NCI-H1930 (cell line): ENCODE measurements at places on chromosomes 5 and 9.

DNA sequence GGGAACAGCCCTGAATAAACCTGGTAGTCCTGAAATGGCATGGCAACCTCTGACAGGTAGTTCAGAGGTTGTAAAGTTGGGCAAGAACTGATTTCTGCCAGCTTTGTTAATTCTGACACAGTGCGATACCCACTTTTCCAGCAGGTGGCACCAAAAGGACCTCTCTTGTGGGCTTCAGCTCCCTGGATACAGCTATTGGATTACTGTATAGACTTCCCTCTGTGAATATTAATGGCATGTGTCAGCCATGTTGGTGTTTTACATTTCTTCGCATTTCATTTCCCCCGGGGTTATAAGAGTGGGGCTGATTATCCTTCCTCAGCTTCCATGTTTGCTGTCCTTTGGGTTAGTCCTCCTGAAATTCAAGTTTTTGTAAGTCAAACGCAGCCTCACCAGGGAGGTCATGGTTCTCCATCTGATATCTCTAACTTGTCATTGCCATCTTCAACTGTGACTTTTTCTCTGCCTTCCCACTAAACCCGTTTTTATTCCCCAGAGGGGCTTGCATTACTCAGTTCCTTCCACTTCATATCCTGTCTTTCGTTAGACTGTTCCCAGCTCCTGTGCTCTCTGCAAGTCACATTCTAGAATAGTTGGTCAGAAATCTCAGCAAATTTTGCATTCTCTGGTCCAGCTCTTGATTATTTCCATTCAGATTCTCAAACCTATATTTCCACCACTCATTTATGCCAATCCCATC, 135.6 kb downstream of the LIFR start:
- DNase-seq, result peak; percentile 57

DNA sequence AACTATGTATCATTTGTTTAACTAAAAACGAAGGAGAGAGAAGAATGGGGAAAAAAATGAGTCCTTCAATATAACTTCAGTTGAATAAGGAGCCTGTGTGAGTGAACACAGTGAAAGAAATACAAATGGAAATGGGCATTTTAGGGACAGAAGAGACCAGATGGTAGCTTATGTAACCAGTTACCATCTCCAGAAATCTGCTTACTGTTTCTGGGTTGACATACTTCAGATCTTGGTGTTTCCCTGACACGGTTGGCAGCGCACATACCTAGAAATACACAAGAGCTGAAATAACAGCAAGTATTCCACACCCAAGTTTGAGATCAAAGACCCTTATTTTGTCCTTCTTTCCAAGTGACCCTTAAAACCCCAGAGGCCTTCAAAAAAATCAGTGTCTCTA, 14.9 kb upstream of the GFRA3 start:
- DNase-seq, result no peak

DNA sequence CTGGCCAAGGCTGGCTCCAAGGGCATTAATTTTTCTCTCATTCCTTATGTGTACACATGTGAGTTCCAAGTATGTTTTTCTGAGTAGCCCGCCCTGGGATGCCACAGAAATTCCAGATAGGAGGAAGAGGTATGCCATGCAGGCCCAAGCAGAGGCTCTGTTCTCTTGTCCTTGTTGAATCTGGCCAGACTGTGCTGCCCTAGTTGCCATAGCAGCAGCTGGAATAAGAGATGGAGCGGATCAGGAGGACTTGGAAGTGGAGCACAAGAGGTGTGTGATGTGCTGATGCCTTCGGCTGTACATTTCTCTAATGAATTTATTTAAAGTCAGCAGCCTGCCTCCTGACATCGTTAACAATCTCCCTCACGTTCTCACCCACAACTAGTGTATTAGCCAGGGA, 235.6 kb upstream of the RPS23 start:
- DNase-seq, result no peak

GRCh38 chr9:5846501-5846921, 13.6 kb upstream of the ERMP1 start:
- no peak for DNase-seq

GRCh38 chr9:114592356-114592755, 4.8 kb downstream of the ATP6V1G1 start:
- DNase-seq, result no peak

DNA sequence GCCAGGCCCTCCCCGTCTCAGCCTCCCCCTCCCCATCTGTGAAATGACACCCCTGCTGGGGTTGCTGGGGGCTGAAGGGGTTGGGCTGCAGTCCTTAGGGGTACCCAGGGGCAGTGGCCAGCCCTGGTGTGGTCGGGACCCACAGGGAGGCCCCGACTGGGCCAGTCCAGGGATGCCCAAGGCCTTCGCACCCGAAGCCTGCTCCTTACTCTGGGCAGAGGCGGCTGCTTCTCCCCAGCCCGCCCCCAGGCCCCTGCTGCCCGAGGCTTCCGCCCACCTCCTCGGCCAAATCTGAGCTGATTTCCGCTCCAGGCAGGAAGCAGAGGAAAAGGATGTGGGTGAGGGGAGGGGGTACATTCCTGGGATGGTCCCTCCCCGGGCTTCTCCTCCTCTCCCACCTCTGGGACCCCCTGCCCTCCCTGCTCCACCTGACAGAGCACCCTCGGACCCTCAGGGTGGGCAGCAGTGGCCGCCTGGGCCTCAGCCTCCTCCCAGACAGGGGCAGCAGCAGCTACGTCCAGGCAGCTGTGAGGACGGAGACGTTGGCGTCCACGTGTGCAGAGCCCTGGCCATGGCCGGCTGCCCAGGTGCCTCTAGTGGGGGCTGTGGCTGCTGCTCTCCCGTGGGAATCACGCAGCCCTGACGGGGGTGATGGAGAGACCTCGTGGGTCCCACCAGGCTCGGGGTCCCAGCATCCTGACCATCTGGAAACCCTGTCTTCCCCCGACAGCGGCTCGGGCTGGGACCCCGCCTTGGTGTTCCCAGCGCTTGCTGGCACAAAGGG, 4.2 kb upstream of the NRARP start:
- DNase-seq, result no peak

DNA sequence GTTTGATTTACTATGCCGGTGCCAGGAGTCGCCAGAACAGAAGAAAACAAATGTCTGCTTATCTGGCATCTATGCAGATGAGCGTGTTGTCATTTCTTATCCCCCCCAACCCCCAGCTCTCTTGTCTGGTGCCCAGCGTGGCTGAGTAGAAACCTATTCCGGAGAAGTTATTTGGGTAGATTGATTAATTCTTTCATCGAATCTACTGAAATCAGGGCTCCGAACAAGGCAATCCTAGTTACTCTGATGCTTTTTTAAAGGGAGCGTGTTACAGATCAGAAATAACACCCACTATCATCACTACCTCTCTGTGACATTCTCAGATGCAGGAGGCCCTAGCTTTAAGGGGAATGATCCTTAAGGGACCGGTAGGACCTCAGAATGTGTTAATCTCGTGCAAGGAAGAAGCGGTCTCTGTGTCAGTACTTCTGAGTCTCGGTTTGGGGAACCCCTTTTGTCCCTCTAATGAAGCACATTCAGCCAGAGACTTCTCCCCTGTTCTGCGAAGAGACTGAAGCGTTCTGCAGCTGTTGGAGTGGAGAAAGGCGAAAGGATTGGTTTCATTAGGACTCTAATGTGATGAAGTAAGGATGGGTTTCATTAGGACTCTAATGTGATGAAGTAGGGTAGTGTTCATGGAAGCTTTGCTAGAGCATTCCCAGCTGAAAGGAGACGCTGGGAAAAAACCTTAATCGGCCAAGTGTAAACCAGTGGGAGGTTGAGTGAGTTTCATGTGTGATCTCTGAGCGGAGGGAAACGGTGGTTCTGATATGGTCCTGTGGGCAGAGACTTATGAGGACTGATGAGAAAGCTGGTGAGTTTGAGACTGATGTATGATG, 1.5 kb downstream of the PIP5K1B start:
- DNase-seq, result no peak
